ENCODE measurements at places on chromosomes 3 and 15. TPM values are rescaled to one million over a fixed set of nuclear protein-coding genes. Genes with fewer than 3 reads are reported as not detected.

GRCh38 chr3:58608648-58609047 is 31.5 kb upstream of the FAM107A start:
- no peaks in the 10 kb centered on the region for H3K4me1 ChIP-seq
- H3K36me3 ChIP-seq, result no peaks in the 10 kb centered on the region
- no peak for DNase-seq
- H3K27me3 ChIP-seq, result no peaks in the 10 kb centered on the region
- H3K27ac ChIP-seq, result no peak overlapping the region

GRCh38 chr15:79883579-79884203 is 13.1 kb downstream of the MTHFS start:
- peaks cover 30% of the 10 kb centered on the region for H3K36me3 ChIP-seq
- H3K4me3 ChIP-seq, result no peak overlapping the region
- DNase-seq, result no peak
- H3K4me1 ChIP-seq, result no peaks in the 10 kb centered on the region

- H3K36me3 ChIP-seq, result no peaks in the 10 kb centered on the region
- no peaks in the 10 kb centered on the region for H3K4me1 ChIP-seq
Measured at GRCh38 chr3:154184582-154184981, 63.4 kb downstream of the ARHGEF26 start.

DNA sequence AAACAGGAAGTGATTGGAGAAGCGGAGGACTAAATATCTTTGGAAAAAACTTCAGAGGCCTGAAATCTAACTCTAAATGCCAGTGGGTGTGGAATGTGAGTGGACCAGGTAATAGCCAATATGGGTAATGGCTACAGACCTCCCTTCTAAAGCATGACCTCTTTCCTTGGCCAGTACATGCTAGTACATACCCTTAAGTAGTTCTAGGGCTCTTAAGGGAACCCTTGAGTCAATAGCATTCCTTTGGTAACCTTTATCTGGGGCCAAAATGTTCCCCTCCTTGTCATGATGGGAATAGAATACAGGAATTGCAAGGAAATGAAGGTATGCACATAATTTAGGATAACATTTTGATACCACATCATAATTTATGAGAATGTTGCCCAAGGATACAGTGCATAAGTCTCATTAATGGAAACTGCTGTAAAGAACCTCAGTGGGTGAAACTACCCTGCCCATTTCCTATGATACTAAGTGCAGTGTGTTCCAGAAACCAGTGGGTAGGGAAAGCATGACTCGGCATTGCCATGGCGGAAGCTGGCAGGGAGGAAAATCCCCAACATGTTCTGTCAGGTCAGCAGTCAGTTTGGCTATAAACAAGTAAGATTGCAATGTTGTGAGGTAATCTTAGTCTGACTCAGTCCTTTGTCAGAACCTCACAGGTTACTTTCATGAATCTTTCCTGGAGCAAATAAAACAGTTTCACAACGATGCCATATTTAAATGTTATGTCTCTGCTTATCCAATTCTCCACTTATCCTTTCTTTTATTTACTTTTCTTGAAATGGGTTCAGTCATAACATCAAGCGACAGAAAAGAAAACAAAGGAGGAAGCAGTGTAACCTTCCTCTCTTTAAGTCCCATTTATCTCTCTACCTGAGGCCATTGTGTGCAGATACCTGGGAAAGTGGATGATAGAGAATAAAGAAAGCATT is 23.5 kb upstream of the RAP2B start:
- no peaks in the 10 kb centered on the region for H3K27me3 ChIP-seq
- DNase-seq, result peak; percentile 28
- H3K4me3 ChIP-seq, result no peak overlapping the region
- H3K36me3 ChIP-seq, result no peaks in the 10 kb centered on the region
- peaks cover 14% of the 10 kb centered on the region for H3K4me1 ChIP-seq

GRCh38 chr15:58182460-58183163 is 44.4 kb downstream of the AQP9 start:
- H3K4me1 ChIP-seq, result no peaks in the 10 kb centered on the region
- H3K27me3 ChIP-seq, result no peaks in the 10 kb centered on the region
- no peaks in the 10 kb centered on the region for H3K36me3 ChIP-seq
- DNase-seq, result peak; percentile 85
- H3K27ac ChIP-seq, result no peak overlapping the region

DNA sequence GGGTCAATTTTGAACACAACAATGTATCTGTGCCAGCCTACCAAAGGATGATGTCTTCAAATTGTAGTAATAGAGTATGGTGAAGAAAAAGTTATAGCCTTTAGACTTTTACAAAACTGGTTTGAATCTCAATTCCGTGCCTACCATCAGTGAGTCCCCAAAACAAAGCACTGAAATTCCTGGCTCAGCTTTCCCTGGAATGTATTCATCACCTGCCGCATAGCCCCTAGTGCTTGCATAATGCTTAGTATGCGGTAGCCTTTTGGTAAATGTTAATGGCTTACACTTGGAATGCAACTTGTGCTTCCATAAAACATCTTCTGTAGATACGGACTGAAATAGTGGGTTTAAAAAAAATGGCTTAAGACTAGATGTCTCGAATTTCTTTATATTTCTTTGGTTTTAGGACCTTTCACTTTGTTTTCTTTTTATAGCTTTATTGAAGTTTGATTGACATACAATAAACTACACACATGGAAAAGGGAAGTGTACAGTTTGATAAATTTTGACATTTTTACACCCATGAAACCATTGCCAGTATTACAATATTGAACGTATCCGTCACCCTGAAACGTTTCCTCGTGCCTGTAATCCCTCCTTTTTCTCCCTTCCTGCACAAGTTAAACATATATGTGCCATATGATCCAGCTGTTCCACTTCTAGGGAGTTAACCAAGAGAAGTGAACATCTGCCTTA is 12.1 kb downstream of the SACM1L start:
- H3K4me1 ChIP-seq, result no peaks in the 10 kb centered on the region
- DNase-seq, result no peak
- H3K27ac ChIP-seq, result no peak overlapping the region
- H3K4me3 ChIP-seq, result no peak overlapping the region

DNA sequence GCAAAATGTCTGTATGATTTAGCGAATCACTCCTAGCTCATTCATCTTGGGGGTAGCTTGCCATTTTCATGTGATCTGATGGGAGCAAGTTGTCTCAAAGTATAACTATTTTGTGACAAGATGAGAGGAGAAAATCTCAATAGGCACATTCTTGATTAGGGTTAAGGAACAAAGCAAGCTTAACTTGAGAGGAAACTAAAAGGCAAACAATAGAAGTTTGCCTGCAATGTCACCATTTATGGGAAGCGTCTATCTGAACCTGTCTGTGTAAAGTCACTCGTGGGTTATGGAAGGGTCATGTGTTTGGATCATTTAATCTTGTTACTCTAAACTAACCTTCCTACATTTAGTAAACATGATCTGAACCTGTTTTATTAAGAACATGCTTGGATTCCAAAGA is 232.5 kb downstream of the CDIN1 start:
- no peak overlapping the region for H3K4me3 ChIP-seq
- no peaks in the 10 kb centered on the region for H3K27me3 ChIP-seq
- no peak for DNase-seq
- H3K4me1 ChIP-seq, result no peaks in the 10 kb centered on the region

The XYLB gene
- 2.8 TPM for total RNA-seq

The EFHB gene
- total RNA-seq, result 0.61 TPM
